ENCODE measurements at places on chromosomes 1 and 21.

DNA sequence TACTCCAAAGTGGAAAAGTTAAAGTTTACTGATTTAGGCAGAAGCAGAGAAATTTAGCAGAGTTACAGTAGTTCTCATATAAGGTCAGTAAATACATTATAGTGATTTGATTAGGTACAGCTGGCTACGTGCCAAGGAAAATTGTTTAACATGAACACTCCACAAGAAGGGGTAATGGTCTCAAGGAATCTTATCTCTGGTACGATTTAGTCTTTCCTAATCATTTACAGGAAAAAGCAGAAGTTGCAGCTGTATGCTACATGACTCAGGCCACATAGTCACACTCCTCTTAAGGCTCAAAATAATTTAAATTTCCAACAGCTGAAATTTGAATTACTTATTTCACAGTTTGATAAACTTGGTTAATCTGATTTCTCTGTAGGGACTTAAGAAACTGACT is 36.9 kb upstream of the OR2B11 start:
- DNase-seq = no peak

- no peak for DNase-seq
These were observed 21.8 kb downstream of the TENT5C start for GRCh38 chr1:117627546-117628130.

DNA sequence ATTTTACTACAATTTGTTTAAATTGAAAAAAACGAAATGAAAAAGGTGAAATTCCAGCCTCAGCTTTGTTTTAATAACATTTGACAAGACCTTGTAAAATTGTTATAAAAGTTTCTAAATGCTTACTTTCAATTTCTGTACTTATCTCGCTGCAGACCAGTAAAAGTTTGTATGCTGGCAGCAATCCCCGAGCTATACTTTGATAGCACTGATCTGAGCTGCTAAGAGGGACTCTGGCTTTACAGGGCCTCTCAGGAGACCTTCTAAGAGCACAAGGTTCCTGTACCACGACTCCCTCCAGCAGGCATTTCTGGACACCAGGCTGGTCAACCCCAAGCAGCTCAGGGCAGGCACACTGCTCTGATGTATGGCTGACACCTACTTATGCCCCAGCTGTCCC is 13.1 kb downstream of the STMN1 start:
- no peak for DNase-seq

DNA sequence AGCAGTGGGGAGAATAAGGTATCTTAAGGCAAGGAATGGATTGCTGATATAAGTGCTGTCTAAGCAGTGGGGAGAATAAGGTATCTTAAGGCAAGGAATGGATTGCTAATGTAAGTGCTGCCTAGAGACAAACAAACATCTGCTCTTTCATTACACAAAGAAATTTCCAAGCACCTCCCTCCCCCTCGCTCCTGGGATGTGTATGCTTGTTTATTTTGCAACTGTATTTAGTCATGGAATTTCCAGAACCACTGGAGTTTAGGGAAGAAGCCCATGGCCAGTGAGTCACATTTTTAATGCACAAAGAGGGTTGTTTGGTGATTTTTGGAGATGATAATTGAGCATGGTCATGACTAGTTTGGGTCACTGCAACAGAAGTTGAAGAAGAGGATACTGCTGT is 21.5 kb downstream of the PDPN start:
- no peak for DNase-seq

DNA sequence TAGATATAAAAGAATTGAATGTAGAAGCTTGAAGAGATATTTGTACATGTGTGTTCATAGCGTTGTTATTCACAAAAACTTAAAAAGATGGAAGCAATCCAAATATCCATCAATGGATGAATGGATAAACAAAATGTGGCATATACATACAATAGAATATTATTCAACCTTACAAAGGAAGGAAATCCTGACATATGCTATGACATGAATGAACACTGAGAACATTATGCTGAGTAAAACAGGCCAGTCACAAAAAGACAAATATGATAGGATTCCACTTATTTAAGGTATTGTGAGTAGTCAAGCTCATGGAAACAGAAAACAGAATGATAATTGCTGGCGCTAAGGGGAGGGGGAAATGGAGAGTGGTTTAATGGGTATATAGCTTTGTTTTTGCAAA is 47.0 kb upstream of the DYRK1A start:
- DNase-seq = no peak
